ENCODE measurements at places on chromosomes 5 and 9.

DNA sequence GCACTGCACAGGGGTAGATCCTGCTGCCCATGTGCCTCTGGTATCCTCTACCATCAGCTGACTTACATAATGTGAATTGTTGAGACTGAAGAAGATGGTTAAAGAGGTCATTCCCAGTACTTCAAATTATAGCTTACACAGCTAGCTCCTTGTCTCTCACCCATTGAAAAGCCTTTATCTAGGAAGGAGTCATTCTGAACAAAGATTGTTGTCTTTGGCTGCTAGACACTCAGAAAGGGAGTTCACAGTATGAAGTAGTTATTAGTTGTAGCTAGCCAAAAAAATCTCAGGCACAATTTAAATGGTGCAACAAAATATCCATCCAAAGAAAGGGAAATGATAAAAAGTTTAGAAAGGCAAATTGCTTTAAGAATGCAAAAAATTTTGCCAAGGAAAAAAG is 102.0 kb upstream of the NREP start:
- DNase-seq: no peak

DNA sequence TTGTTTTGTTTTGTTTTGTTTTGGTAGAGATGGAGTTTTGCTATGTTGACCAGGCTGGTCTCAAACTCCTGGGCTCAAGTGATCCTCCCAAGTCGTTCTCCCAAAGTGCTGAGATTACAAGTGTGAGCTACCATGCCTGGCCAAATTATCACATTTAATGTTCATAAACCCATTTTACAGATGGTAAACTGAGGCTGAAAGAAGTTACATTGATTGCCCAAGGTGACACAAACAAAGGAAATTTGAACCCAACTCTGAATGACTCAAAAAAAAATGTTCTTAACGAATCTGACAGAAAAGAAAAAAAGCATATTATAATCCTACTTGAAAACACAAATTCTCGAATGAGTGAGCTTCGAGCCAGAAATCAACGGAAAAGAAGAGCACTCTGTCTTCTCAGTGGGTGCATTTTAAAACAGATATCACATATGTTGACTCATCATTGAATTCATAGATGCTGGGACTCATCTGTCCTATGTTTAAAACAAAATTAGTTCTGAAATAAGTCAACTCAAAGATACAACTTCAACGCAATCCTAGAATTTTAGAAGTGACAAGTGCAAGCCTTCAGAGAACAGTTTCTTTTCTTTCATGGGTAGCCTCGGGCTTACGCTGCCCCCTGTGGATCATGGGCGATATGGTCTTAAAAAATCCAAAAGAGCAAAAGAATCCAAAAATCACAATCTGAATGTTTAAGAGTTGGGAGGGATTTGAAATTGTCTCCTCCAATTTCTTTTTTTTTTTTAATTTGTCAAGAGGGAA is 28.4 kb downstream of the TIMD4 start:
- DNase-seq: peak; percentile 26

GRCh38 chr9:111965566-111966019 is 69.0 kb downstream of the UGCG start:
- DNase-seq: no peak

GRCh38 chr9:123234853-123235252 is 33.5 kb downstream of the STRBP start:
- no peak for DNase-seq

- DNase-seq: no peak
Measured at GRCh38 chr9:80811656-80812055, 877.7 kb downstream of the TLE1 start.

GRCh38 chr9:91451431-91452270 is 28.0 kb upstream of the NFIL3 start:
- DNase-seq: no peak

DNA sequence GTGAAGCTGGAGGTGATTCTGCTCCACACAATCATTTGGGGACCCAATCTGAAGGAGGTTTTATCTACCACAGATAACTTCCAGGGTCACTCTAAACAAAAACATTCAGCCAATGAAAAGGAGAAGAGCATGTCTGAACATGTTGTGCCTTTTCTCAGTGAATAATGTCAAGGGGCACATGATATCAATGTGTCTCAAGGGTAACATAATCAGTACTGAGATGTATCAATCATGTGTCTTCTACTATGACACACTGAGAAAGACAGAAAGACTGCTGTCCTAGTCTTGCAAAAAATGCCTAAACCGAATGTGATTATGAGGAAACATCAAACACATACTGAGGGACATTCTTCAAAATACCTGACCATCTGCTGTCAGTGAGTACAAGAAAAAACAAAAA is 25.4 kb upstream of the RASA1 start:
- DNase-seq: no peak

DNA sequence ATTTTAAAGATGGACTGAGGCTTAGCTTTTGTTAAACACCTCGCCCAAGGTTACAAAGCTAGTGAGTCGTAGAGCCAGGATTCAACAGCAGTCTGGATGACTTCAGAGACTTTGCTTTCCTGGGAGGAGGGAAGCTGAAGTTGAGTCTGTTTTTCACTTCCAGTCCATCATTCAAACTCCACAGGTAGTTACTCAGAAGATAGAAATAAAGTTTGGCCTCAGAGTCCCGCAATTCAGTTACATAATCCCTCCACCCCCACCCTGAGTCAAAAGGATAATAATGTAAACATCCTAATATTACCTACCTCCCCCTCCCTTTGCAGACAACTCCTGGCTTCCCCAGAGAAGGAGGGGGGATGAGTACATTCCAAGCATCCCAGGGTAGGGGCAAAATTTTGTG is 8.1 kb downstream of the HBEGF start:
- no peak for DNase-seq

- DNase-seq: no peak
Measured at GRCh38 chr5:43773478-43773844, 170.5 kb downstream of the NNT start.

- no peak for DNase-seq
Measured at GRCh38 chr5:89396278-89396954, 513.4 kb upstream of the MEF2C start.

GRCh38 chr9:129981180-129981907 is 61.6 kb downstream of the FNBP1 start:
- no peak for DNase-seq

- no peak for DNase-seq
Measured at GRCh38 chr9:95073042-95073607, 244.4 kb downstream of the FANCC start.

GRCh38 chr5:120139039-120139438 is 325.1 kb upstream of the PRR16 start:
- DNase-seq: no peak

Measured in stimulated activated CD8-positive, alpha-beta memory T cell treated with anti-CD3 and anti-CD28 coated beads, Interleukin-7, amount 100 ng/mL, for 1 hour (primary cell).